ENCODE measurements at places on chromosomes 2 and 18. TPM values are rescaled to one million over a fixed set of nuclear protein-coding genes. Genes with fewer than 3 reads are reported as not detected.
A peak's percentile ranks its signal among the peaks of the same experiment; 100 is the strongest.

The CAD gene
- 29.7 TPM for total RNA-seq

- DNase-seq: no peak
These were observed 334.2 kb upstream of the NETO1 start for GRCh38 chr18:73201940-73202339.

DNA sequence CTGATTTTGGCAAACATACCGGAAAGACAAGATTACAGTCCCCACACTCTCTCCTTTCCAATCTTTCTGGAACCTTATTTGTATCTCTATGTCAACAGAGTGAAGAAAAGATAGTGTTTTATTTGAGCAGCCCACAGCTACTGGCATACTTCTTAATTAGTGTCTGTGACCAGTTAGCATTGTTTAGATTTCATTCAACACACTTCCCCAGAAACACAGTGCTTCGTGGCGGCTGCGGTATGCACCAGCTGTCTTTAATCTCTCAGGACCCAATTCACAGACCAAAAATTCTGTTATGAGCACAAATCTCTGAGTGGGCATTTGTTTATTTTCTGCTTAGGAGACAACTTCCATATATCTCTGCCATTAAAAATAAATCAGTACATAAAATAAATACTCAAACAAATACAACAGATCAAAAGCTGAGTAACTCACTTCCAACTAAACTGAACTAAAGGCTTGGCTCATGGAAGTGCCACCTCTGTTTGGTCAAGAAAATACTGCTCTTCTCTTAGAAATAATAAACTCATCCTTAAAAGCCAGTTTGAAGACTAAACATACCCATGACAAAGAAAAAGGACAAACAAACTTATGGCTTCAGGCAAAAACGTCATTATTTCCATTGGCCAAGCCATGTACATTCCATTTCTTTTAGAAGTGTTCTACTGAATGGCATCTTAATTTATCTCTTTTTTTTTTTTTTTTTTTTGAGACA, 392.4 kb downstream of the TXNL1 start:
- DNase-seq: no peak

The SP9 gene
- not detected for total RNA-seq

GRCh38 chr2:175195012-175195411, 13.5 kb upstream of the ATP5MC3 start:
- DNase-seq: no peak

The CD207 gene
- total RNA-seq: 0.78 TPM

GRCh38 chr2:36376319-36376765, 20.8 kb downstream of the CRIM1 start:
- peak; percentile 79 for DNase-seq

The REG1B gene
- total RNA-seq: 4.9 TPM

The MAP3K19 gene
- not detected for total RNA-seq

- DNase-seq: no peak
These were observed 27.3 kb downstream of the DCDC2C start for GRCh38 chr2:3730646-3731045.

- DNase-seq: no peak
These were observed 226.8 kb upstream of the CHST9 start for GRCh38 chr18:27411911-27412310.

DNA sequence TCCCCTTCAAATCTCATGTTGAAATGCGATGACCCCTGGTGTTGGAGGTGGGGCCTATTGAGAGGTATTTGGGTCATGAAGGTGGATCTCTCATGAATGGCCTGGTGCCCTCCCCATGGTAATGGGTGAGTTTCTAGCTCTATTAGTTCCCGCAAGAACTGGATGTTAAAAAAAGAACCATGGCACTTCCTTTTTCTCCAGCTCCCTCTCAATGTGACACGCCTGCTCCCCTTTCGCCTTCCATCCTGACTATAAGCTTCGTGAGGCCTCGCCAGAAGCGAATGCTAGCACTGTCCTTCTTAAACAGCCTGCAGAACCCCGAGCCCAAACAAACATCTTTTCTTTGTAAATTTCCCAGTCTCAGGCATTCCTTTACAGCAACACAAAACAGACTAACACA, 303.2 kb upstream of the REV1 start:
- no peak for DNase-seq

- DNase-seq: no peak
These were observed 186.3 kb downstream of the SLC8A1 start for GRCh38 chr2:40265602-40266001.

GRCh38 chr18:64589000-64589399, 440.1 kb upstream of the LINC00305 start:
- DNase-seq: no peak

The HOXD9 gene
- total RNA-seq: 2.3 TPM

The MRPL30 gene
- total RNA-seq: 17.4 TPM

- no peak for DNase-seq
These were observed 65.2 kb upstream of the ST8SIA5 start for GRCh38 chr18:46821856-46822711.

- no peak for DNase-seq
These were observed 29.8 kb downstream of the EHD3 start for GRCh38 chr2:31263636-31264190.

DNA sequence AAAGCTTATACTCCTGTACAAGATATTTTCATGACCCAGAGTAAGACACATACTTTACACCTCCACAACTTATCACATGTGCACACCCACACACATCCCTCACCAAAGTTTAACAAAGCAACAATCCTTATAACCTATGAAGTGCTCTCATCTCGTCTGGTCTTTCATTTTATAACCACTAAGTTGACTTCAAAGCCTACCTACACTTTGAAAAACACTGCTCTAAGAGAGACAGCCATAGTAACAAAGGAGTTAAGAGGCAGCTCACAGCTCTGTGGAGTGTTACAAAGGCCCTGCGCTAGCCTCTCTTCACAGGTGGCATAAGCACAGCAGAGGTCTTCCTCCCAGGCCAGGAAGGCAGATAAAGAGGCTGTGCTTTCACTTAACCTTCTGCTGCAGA, 69.7 kb upstream of the TMEM200C start:
- no peak for DNase-seq

The IL1RN gene
- total RNA-seq: 7.1 TPM

GRCh38 chr2:167127135-167127534, 238.9 kb downstream of the XIRP2 start:
- no peak for DNase-seq

- no peak for DNase-seq
These were observed at the start of gene ARHGAP25 for GRCh38 chr2:68734688-68735525. TSS of gene ARHGAP25 (plus strand) at chr2:68734811. CDS start at chr2:68735200, 389 bp downstream.

DNA sequence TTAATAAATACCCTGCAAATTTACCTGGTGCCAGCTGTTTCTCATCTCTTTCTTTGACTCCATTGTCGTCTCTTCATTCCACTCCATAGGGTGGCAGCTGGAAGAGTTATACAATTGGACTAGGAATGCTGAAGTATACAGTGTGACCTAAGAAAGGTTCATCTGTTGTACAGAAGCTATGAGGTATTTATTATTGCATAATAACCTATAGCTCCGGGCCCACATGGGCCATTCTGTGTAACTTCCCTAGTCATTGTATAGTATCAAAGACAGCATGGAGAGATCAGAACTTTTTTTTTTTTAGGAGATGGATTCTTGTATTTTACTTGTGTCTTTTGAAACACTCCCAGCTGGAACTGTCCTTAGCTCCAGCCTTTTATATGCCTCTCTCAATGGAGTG, 26.2 kb downstream of the BMP10 start:
- DNase-seq: no peak

The CLEC4F gene
- total RNA-seq: 0.72 TPM

- peak; percentile 81 for DNase-seq
These were observed 84.1 kb upstream of the POMC start for GRCh38 chr2:25252291-25253152.

DNA sequence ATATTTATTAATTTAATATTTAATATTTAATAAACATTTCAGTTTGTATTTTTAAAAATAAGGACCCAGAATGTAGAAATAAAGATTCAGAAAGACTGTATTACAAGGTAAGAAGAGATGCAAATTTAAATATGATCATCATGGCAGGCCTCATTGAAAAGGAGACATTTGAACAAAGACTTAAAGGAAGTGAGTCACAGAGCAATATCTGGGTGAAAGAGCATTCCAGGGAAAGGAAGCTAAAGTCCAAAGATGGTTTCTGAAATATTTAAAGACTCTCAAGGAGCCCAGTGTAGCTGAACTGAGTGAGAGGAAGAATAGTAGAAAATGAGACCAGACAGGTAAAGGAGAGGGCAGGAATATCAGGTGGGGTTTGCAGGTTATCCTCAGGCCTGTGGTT, 5.9 kb downstream of the SCYGR4 start:
- DNase-seq: no peak

- DNase-seq: no peak
These were observed 68.7 kb downstream of the KCTD1 start for GRCh38 chr18:26479681-26480079.

DNA sequence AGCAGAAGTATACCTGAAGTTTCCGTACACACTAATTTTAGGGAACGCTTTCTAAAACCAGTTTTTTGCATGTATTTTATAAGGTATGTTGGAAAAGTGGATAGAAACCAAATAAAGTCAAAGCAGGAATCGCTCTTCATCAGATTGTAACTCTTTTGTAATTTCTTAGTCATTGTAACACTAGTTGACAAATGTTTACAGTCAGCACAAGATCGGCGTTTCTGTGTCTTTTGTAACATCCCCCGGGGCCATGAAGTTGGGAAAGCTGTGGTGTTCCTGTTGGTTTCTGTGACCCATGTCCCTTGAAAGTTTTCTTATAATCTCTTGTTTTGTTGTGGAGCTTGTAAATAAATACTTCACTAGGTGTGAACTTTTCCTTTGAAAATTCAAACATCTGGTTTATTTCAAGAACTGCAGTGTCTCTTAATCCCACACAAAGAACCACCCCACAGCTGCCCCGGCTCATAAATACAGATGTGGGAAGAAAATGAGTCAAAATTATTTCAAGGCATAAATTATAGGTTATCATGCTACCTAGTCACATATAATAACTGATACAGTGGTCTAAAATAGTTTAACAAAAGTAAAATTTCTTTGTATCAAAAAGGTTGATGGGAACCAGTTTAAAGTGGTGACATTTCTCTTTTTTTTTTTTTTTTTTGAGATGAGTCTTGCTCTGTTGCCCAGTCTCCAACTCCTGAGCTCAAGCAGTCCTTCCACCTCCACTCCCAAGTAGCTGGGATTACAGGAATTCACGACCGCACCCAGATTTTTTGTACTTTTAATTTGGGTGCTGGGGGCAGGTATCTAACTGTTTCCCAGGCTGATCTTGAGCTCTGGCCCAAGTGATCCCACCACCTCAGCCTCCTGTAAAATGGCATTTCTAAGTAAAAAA, 751 bp upstream of the NMI start:
- no peak for DNase-seq

- DNase-seq: no peak
These were observed 344.6 kb downstream of the KCNJ3 start for GRCh38 chr2:155043097-155043496.

GRCh38 chr2:134539981-134540380, 178.8 kb downstream of the TMEM163 start:
- DNase-seq: no peak

- DNase-seq: no peak
These were observed 7.4 kb downstream of the DYSF start for GRCh38 chr2:71460595-71461303.

The DTNA gene
- total RNA-seq: 101 TPM

GRCh38 chr2:232926431-232926939, 56.4 kb downstream of the SNORC start:
- DNase-seq: no peak

DNA sequence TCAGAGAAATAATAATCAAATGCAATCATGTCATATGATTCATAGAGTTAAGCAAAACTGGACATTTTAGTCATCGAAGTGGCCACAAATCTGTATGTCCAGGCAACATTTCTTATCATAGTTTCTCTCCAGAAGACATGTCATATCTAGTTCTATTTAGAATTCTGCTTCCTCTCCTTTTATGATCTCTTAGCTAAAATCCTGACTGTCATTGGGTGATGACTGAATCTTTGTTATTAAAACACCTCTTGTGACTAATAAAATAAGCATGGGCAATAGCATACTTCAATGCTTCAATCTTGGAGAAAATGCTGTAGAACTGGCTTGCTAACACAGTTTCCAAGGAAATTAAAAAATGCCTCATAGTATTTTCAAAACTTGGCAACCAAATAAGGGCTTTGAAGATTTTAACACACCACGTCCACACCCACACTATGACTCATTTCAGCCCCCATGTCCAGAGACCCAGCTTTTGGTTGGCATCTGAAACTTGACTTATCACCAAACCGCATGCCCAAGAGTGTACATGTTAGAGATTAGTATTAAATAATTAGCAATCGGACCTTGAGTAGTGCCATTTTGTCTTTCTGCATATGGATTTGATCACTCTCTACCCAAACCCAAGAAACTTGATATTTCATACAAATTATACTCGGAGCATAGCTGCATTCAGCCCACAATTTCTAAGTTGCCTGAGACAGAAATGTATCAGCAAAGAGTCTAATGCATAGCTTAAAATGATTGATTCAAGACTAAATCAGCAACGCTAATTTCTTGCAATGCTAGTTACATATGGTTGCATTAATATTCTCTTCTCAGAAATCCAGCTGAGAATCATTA, 106.5 kb upstream of the ETAA1 start:
- DNase-seq: peak; percentile 51

- DNase-seq: no peak
These were observed 411 bp downstream of the NARS1 start for GRCh38 chr18:57621246-57621604.

GRCh38 chr2:26243470-26244308, 743 bp downstream of the HADHA start:
- no peak for DNase-seq

GRCh38 chr2:498493-499178, 178.6 kb downstream of the TMEM18 start:
- DNase-seq: no peak

DNA sequence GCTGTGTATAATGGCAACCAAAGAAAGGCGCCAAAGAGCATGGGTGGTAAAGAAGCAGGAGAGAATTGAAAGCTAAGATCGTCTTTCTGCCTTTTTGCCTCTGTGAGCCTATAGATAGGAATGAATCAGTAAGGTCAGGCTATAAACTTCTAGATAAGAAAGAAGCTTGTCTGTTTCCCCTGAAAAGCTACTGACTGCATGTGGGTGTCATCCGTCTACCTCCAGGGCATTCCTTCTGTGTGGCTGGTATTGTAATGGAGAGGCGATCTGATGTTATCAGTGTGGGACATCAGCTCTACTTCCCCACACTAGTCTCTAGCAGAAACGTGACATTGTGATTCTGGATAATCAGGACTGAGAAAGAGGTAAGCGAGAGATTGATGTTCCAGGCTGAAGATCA, 63.4 kb upstream of the PLA2R1 start:
- no peak for DNase-seq

DNA sequence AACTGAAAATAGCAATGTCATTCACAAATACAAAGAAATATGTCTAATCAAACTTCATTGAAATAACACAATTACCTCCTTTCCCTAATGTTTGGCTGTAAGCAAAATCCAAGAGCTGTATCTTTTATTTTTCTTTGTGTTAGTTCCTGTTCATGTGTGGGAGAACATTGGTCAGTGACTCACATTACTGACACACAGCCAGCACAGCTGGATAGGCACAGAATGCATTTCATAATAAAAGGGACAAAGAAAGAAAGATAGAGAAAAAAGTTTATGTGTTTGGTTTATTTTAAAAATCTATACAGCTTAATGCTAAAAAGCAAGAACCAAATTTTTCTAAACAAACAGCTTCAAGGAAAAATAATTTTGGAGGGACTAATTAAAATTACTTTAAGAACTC, 185.6 kb upstream of the COL3A1 start:
- DNase-seq: peak; percentile 80

All from aorta (tissue), 5 donors.